ENCODE measurements at places on chromosomes 6 and 20. TPM values are rescaled to one million over a fixed set of nuclear protein-coding genes. Genes with fewer than 3 reads are reported as not detected.
A peak's percentile ranks its signal among the peaks of the same experiment; 100 is the strongest.

- no peak for DNase-seq
These were observed 217.8 kb upstream of the CCN2 start for GRCh38 chr6:132168961-132169360.

The NT5E gene
- 96.7 TPM for total RNA-seq

DNA sequence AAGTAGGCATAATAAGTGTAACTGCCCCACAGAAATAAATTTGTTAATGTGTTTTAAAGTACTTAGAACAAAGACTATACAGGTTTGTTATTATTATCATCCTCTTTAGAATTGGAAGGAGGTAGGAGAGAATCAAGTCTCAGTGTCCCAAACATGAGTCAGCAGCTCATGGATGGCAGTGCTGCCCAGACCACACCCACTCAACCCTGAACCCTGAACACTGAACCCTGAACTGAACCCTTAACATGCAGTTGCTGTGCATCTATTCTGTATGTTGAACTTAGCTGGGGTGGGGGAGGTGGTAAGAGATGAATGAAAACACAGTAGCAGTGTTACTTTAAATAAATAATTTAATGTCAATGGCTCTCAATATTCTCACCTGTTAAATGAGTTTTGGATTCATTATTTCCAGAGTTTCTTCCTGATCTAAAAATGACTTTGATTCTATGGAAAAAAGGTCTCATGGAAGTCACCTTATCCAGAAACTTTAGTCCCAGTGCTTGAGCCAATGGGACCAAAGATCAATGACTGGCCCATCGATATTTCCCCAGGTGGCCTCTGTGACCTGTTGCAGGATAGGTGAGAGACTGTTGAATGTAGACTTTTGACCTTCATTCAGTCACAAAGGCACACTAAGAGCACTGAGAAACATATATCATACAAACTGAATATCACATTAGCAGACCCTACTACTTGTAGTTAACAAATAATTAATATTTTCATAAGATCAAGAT, 3.1 kb upstream of the ANKRD66 start:
- DNase-seq, result no peak

DNA sequence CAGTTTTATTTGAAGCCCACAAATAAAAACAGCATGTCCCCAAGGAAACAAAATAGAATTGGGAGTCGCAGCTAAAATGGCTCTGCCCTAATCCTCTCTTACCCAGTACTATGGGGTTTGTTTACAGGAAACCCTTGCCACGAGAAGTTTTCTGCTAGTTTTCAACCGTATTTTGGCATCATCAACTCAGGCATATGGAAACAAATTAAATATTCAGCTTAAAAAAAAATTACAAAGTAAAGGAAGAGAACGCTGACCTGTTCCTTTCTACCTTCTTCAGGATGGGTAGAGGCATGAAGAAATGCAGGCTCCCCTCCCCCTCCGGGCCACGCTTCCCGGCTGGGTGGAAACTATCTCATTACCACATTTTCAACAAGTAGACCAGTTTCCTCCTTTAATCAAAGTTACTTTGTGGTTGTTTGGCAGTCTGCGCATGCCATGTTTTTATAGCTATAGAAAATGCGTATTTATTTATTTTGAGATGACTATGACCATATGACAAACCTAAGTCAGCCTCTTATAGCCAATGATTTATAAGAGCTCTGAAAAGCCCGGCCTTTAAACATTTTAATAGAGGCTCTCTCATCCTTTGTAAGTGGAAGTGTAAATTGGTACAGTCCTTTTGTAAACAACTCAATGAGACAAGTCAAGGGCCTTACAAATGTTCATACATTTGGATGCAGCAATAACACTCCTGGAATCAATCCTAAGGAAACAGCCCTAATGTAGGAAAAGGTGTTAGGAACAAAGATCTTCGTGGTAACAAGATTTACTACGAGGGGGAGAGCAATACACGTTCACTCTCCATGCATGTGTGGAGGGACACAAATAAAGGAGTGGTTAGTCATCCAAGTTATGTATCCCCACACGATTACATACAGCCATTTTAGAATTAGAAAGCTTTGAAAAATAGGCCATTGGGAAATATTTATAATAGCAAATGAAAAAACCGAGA, 16.1 kb upstream of the ZNF217 start:
- DNase-seq, result peak; percentile 46

GRCh38 chr20:19921284-19921793, 95.8 kb upstream of the NAA20 start:
- no peak for DNase-seq

GRCh38 chr20:5843054-5843592, 92.9 kb downstream of the SHLD1 start:
- DNase-seq, result no peak

GRCh38 chr6:117906958-117907600, at the start of gene SLC35F1:
TSS of gene SLC35F1 (plus strand) at chr6:117907264.
- DNase-seq, result peak; percentile 50

GRCh38 chr6:108561742-108562502, 1.2 kb downstream of the FOXO3 start:
- DNase-seq, result peak; percentile 42

All from dermis blood vessel endothelial cell (primary cell).